Mesothelial cell of epicardium (in vitro differentiated cells): ENCODE measurements at places on chromosomes 3 and 15. TPM values are rescaled to one million over a fixed set of nuclear protein-coding genes. Genes with fewer than 3 reads are reported as not detected.

CISH gene
- total RNA-seq: 15.2 to 16.7 TPM (median 15.2 TPM) in 3 replicates

CYP19A1 gene
- total RNA-seq: not detected in 3 replicates

ARGFX gene
- total RNA-seq: not detected in 3 replicates

SERPINI1 gene
- 5.2 to 6.1 TPM (median 5.8 TPM) in 3 replicates for total RNA-seq

RARRES1 gene
- total RNA-seq: 48.9 to 53.0 TPM (median 51.9 TPM) in 3 replicates

NRROS gene
- total RNA-seq: 0.72 to 1.3 TPM (median 0.93 TPM) in 3 replicates

ISG20 gene
- total RNA-seq: 1.7 to 3.4 TPM (median 1.9 TPM) in 3 replicates

USP3 gene
- 65.7 to 72.7 TPM (median 71.7 TPM) in 3 replicates for total RNA-seq

FLNB gene
- total RNA-seq: 173 to 190 TPM (median 177 TPM) in 3 replicates

CIP2A gene
- total RNA-seq: 15.9 to 17.8 TPM (median 16.9 TPM) in 3 replicates

TMEM40 gene
- total RNA-seq: 7.8 to 8.3 TPM (median 8.0 TPM) in 3 replicates

GABRR3 gene
- not detected in 3 replicates for total RNA-seq

LNP1 gene
- total RNA-seq: 4.3 to 4.9 TPM (median 4.4 TPM) in 3 replicates

SI gene
- total RNA-seq: not detected in 3 replicates

DNA sequence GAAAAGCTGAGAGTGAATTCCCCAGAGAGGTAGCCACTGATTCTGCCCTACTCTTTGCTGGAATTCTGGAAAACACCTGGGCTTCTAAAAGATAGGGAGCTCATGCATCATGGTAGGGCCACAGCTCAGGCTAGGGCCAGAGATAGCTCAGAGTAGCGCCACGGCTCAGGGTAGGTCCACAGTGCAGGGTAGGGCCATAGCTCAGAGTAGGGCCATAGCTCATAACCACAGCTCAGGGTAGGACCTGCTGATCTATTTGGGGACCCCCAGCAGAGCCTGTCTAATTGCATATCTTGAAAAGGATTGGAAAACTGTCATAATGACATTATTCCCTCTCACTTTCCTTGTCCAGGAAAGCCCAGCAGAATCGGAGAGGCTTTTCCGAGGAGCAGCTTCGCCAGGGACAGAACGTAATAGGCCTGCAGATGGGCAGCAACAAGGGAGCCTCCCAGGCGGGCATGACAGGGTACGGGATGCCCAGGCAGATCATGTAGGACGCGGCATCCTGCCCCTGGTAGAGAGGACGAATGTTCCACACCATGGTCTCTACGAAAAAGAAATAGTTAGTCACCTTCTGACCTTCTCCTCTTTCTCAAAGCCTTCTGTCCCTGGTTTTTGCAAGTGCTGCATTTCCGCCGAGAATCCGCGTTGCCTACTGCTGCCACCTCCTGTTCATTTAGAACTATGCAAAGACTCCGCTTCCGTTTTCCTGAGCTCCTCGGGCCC is 14.5 kb downstream of the TAGLN3 start:
- peaks cover 9% of the 10 kb centered on the region for H3K4me1 ChIP-seq
- H3K36me3 ChIP-seq: no peaks in the 10 kb centered on the region
- H3K4me3 ChIP-seq: no peak overlapping the region
- H3K27ac ChIP-seq: no peak overlapping the region
- no peak for DNase-seq

- no peaks in the 10 kb centered on the region for H3K36me3 ChIP-seq
- no peak overlapping the region for H3K4me3 ChIP-seq
- no peak for DNase-seq
- peak overlapping the region; percentile 63 for H3K27ac ChIP-seq
- peaks cover 5% of the 10 kb centered on the region for H3K27me3 ChIP-seq
- H3K4me1 ChIP-seq: peaks cover 30% of the 10 kb centered on the region
Measured at GRCh38 chr15:69665641-69666111, 213.1 kb downstream of the RPLP1 start.

DNA sequence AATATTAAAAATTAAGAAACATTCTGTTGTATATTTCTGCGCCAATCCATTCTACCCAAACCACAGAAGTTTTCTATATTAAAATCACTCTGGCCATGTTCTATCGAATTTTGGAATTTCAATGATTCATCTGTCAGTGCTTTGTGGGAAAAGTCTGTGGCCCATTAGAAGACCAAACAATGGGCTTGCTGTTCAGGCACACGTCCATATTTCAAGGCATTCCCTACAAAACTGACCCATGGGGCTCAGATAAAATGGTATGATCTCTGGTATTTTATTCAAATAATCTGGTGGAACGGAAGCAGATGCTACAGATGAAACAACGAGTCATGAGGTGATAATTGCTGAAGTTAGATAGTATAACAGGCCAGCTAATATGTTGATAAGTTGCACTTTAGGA is 12.4 kb downstream of the NPHP3 start:
- no peak overlapping the region for H3K4me3 ChIP-seq
- H3K27me3 ChIP-seq: no peaks in the 10 kb centered on the region
- H3K4me1 ChIP-seq: no peaks in the 10 kb centered on the region
- H3K27ac ChIP-seq: no peak overlapping the region

GRCh38 chr15:75554717-75555116 is 24.4 kb downstream of the PTPN9 start:
- DNase-seq: no peak
- H3K4me1 ChIP-seq: no peaks in the 10 kb centered on the region
- H3K27me3 ChIP-seq: no peaks in the 10 kb centered on the region
- no peak overlapping the region for H3K4me3 ChIP-seq

DNA sequence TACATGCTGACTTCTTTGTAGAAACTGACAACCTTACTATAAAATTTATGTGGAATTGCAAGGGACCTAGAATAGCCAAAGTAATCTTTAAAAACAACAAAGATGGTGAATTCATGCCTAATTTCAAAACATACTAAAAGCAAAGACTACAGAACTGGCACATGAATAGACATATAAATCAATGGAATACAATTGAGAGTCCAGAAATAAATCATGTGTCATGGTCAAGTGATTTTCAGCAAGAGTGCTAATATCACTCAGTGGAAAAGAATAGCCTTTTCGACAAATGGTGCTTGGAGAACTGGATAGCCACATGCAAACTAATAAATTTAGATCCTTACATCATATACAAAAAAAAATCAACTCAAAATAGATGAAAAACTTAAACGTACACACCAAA is 8.7 kb downstream of the IMPG2 start:
- no peak overlapping the region for H3K4me3 ChIP-seq
- peak overlapping the region; percentile 43 for H3K27ac ChIP-seq
- peaks cover 28% of the 10 kb centered on the region for H3K4me1 ChIP-seq
- H3K36me3 ChIP-seq: peaks cover 34% of the 10 kb centered on the region
- no peaks in the 10 kb centered on the region for H3K27me3 ChIP-seq
- DNase-seq: no peak

- H3K27ac ChIP-seq: no peak overlapping the region
- no peaks in the 10 kb centered on the region for H3K27me3 ChIP-seq
- H3K4me3 ChIP-seq: no peak overlapping the region
- H3K36me3 ChIP-seq: no peaks in the 10 kb centered on the region
- H3K4me1 ChIP-seq: peaks cover 20% of the 10 kb centered on the region
Measured at GRCh38 chr3:133447750-133448477, 48.1 kb downstream of the BFSP2 start.

DNA sequence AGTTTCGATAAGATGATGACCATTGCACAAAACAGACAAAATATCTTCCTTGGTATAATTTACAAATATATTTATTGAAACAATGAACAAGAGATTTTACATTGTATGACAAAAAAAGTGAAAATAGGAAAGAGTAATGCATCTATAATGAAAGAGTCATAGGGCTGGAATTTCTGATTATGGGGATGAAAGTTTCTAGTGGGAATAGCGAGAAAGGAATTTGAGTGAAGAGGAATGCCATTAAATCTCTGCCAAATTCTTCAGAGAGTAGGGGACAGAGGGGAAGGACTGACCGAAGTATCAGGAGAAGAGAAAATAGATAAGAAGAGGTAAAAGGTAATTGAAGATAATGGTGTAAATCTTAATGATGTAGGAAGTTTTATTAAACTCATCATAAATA is 125.4 kb downstream of the VGLL3 start:
- H3K36me3 ChIP-seq: no peaks in the 10 kb centered on the region
- no peaks in the 10 kb centered on the region for H3K27me3 ChIP-seq
- DNase-seq: no peak

- no peaks in the 10 kb centered on the region for H3K36me3 ChIP-seq
- H3K4me1 ChIP-seq: peaks cover 6% of the 10 kb centered on the region
- no peak for DNase-seq
- no peak overlapping the region for H3K4me3 ChIP-seq
- H3K27ac ChIP-seq: no peak overlapping the region
Measured at GRCh38 chr3:81788044-81788443, 26.6 kb upstream of the GBE1 start.

- H3K27ac ChIP-seq: peak overlapping the region; percentile 78
- H3K36me3 ChIP-seq: no peaks in the 10 kb centered on the region
- H3K4me1 ChIP-seq: peaks cover 41% of the 10 kb centered on the region
- peak overlapping the region; percentile 44 for H3K4me3 ChIP-seq
- no peak for DNase-seq
Measured at GRCh38 chr15:88624156-88624970, 3.2 kb downstream of the AEN start.

DNA sequence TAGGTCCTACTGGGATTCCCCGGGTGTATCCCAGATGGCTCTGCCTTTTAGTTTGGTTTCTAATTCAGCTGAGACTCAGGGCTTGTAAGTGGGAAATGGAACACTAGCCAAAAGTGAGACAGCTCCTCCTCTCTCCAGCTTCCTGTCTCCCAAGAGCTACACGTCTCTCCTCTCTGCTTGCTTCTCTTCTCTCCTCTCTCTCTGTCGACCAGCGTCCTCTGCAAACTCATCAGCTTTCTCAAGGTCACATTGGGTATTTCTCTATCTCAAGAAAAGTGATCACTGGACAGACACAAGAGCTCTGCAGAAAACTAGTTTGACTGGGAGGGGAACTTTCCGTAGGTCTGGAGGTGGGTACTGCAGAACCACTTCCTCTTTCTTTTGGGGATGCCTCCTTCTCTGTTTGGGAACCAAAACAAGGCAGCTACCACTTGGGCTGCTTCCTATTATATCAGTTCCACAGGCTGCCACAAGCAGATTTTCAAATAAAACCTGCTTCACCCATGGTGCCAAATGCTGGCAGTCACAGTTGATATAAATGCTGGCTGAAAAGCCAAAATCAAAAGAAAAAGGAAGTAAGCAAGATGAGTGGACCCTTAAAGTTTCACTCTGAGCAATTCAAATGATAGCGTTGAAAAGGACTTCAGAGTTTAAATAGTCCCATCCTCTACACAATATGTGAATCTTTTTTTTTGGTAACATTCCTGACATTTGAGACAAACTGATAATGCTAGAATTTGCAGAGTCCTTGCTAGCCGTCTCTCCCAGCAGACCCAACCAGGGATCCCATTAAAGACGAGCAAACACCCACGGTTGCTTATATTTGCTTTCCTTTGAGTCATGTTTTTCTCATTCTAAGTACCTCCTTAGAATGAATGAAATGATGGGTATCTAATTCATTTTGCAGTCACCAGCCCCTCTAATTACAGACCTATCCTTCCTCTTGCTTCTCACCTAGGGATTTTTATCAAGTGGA is 7.2 kb upstream of the DYNC1LI1 start:
- no peak overlapping the region for H3K4me3 ChIP-seq
- H3K36me3 ChIP-seq: no peaks in the 10 kb centered on the region
- no peak for DNase-seq
- H3K4me1 ChIP-seq: peaks cover 4% of the 10 kb centered on the region

DNA sequence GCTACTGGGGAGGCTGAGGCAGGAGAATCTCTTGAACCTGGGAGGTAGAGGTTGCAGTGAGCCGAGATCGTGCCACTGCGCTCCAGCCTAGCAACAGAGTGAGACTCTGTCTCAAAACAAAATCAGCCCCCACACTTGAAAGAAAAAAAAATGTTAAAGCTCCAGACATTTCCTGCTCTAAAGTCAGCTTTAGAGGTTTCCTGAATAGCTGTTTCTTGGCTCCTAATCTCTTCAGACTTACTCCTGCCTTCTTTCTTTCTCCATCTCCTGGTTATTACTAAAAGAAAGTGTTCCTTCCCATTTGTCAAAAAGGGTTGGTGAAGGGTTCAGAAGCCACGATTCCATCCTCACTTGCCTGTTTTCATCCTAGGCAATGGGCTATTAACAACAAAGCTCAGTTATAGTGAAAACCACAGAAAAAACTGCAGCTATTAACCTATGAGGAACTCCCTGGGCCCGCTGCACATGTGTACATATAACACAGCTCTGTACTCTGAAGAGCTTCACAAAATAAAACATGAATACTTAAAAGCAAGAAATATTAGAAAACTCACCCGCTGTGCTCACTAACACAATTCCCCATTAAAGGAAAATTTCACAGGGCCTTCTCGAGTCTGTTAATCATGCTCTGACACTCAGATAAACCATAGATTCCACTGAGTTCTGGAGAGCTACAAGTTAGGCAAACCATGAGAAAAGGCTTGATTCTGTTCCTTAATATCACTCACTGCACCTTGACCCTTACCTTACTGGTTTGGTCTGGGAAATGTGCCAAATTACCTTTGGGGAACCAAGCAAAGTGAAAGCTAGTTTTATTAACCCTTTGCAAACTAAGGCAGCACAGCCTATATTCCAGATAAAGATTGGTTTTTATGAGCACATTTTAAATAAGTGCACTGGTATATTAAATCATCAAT is 89.9 kb upstream of the TSPAN3 start:
- H3K4me3 ChIP-seq: peak overlapping the region; percentile 6
- no peak for DNase-seq
- peaks cover 63% of the 10 kb centered on the region for H3K4me1 ChIP-seq
- H3K27ac ChIP-seq: peak overlapping the region; percentile 91
- no peaks in the 10 kb centered on the region for H3K27me3 ChIP-seq
- H3K36me3 ChIP-seq: peaks cover 21% of the 10 kb centered on the region

GRCh38 chr3:175571096-175571495 is 712.0 kb downstream of the NAALADL2 start:
- no peak overlapping the region for H3K4me3 ChIP-seq
- DNase-seq: no peak
- no peak overlapping the region for H3K27ac ChIP-seq
- no peaks in the 10 kb centered on the region for H3K36me3 ChIP-seq
- H3K27me3 ChIP-seq: no peaks in the 10 kb centered on the region

- H3K27me3 ChIP-seq: peaks cover 11% of the 10 kb centered on the region
- peaks cover 47% of the 10 kb centered on the region for H3K4me1 ChIP-seq
- H3K27ac ChIP-seq: peak overlapping the region; percentile 35
Measured at GRCh38 chr15:63501256-63502089, 2.9 kb upstream of the USP3 start.

DNA sequence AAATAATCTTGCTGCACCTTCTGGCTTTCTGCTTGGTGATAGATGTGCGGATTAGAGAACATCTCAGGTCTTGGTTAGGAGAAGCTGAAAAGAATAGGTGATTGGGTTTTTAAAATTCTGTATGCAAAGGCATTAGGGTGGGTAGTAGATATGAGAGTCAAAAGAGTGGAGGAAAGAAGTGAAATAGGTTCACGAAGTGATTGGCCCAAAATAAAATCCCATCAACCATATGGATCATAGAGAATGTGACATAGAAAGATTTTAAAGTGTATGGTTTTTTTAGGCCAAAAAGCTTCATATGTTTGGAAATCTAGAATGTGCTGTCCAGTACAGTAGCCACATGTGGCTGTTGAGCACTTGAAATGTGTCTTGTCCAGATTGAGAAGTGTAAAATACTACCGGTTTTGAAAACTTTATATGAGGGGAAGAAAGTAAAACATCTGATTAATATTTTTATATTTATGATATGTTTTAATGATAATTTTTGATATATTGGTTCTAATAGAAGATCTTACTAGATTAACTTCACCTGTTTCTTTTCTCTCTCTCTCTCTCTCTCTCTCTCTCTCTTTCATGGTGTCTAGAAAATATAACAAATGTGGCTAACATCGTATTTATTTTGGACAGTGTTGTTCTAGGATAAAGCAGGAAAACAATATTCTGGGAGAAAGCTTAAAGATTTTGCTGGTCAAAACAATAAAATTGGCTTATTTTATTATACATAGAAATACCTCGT is 2.9 kb downstream of the MBNL1 start:
- H3K27ac ChIP-seq: peak overlapping the region; percentile 66
- H3K4me1 ChIP-seq: peaks cover 53% of the 10 kb centered on the region
- no peaks in the 10 kb centered on the region for H3K36me3 ChIP-seq
- DNase-seq: no peak
